Suprapubic skin (tissue), 4 donors: ENCODE measurements at places on chromosomes 7 and 10. TPM values are rescaled to one million over a fixed set of nuclear protein-coding genes. Genes with fewer than 3 reads are reported as not detected.

LBX1 gene
- not detected for total RNA-seq

DNA sequence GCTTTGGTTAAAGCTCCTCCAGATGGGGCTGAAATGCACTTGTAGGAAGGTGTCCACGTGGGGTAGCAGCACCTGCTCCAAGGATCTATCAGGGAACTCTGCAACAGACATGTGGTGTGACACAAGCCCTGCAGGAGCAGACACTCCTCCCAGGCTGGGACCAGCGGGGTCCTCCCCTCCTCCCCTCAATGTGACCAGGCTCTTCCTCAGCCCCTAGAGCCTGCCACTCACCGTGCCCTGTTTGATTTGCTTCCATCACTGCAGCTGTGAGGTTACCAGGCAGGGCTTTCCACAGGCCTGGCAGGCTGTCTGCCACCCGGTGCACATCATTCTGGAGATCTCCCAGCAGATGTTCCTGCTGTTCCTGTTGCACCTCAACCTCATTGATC lies 13.4 kb downstream of the MMRN2 start:
- no peaks in the 10 kb centered on the region for H3K27me3 ChIP-seq
- H3K36me3 ChIP-seq = peaks cover 8% of the 10 kb centered on the region
- H3K4me1 ChIP-seq = peaks cover 28% of the 10 kb centered on the region
- DNase-seq = no peak
- no peak overlapping the region for H3K4me3 ChIP-seq
- H3K27ac ChIP-seq = no peak overlapping the region

DNA sequence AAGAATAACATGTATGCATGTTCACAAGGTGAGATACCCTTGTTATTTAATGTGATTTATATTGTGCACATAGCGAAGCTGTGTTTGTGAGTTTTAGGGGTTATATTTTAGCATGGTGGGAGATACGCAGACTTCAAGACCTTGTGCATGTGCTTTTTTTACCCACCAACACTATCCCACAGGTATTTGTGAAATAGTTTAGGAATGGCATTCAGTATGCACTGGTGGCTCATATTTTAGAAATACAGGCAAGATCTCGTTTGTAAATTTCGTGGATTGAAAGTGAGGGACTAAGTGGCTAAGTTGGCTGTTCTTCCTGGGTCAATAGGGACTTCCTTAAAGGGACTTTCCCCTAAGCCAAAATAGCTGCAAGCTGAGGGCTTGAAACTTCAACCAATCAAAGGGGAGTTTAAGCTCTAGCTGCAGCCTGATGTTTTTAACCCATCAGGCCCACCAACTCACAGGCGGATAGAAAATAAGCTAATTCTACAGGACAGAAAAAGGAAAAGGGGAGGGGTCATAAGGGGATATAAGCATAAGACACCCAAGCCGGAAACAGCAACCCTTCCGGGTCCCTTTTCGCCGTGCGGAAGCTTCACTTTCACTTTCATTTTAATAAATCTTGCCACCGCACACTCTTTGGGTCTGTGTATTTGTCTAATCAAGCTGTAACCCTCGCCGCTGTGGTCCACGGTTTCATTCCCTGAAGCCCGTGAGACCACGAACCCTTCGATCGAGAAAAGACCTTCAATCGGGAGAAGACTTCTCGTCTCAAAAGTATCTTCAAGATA lies 291.0 kb downstream of the GPR158 start:
- H3K27me3 ChIP-seq = no peaks in the 10 kb centered on the region
- H3K36me3 ChIP-seq = no peaks in the 10 kb centered on the region

MTURN gene
- 58.9 TPM for total RNA-seq

GRCh38 chr10:113132591-113133121 lies 182.6 kb downstream of the TCF7L2 start:
- H3K4me3 ChIP-seq = peak overlapping the region; percentile 44
- no peak for DNase-seq
- H3K36me3 ChIP-seq = no peaks in the 10 kb centered on the region
- H3K27me3 ChIP-seq = no peaks in the 10 kb centered on the region
- H3K27ac ChIP-seq = peak overlapping the region; percentile 57
- H3K4me1 ChIP-seq = peaks cover 6% of the 10 kb centered on the region

- H3K36me3 ChIP-seq = no peaks in the 10 kb centered on the region
- no peak overlapping the region for H3K27ac ChIP-seq
- peaks cover 10% of the 10 kb centered on the region for H3K4me1 ChIP-seq
- no peak overlapping the region for H3K4me3 ChIP-seq
Measured at GRCh38 chr7:99073839-99074446, 70.0 kb downstream of the SMURF1 start.

C10orf62 gene
- not detected for total RNA-seq

GRCh38 chr7:16891338-16891737 lies 9.6 kb upstream of the AGR3 start:
- H3K36me3 ChIP-seq = no peaks in the 10 kb centered on the region
- H3K27ac ChIP-seq = no peak overlapping the region
- DNase-seq = no peak
- no peaks in the 10 kb centered on the region for H3K4me1 ChIP-seq
- no peak overlapping the region for H3K4me3 ChIP-seq

GRCh38 chr10:75663947-75664664 lies 232.7 kb downstream of the LRMDA start:
- peaks cover 15% of the 10 kb centered on the region for H3K4me1 ChIP-seq
- H3K27ac ChIP-seq = peak overlapping the region; percentile 7
- no peaks in the 10 kb centered on the region for H3K36me3 ChIP-seq
- DNase-seq = no peak
- H3K4me3 ChIP-seq = no peak overlapping the region

DNA sequence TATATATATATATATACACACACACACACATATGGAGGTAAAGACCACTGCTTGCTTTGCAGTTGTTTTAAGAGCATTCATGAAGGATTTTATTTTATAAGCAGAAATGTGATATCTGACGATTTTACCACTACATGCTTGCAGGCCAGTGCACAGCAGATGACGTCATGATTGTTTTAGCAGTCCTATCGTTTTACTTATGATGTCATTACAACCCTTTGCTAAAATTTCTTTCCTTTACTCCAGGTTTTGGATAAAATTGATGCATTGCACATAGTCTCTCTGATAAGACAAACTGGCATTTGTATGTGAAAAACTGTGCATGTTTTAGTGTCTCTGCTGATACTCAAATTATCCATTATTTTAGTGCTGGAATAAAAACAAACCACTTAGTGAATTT lies 9.2 kb downstream of the EGFR start:
- no peak overlapping the region for H3K4me3 ChIP-seq
- no peaks in the 10 kb centered on the region for H3K36me3 ChIP-seq
- no peak for DNase-seq
- no peak overlapping the region for H3K27ac ChIP-seq
- peaks cover 85% of the 10 kb centered on the region for H3K4me1 ChIP-seq

GRCh38 chr7:45651540-45651939 lies 77.4 kb downstream of the ADCY1 start:
- H3K27me3 ChIP-seq = no peaks in the 10 kb centered on the region
- H3K27ac ChIP-seq = no peak overlapping the region
- H3K4me1 ChIP-seq = no peaks in the 10 kb centered on the region
- no peak for DNase-seq

GRCh38 chr7:138154661-138155060 lies 78.4 kb downstream of the AKR1D1 start:
- no peaks in the 10 kb centered on the region for H3K36me3 ChIP-seq
- no peak overlapping the region for H3K4me3 ChIP-seq
- H3K4me1 ChIP-seq = no peaks in the 10 kb centered on the region
- no peaks in the 10 kb centered on the region for H3K27me3 ChIP-seq
- no peak for DNase-seq
- no peak overlapping the region for H3K27ac ChIP-seq

GRCh38 chr10:58836991-58837575 lies 324.4 kb downstream of the BICC1 start:
- H3K27ac ChIP-seq = no peak overlapping the region
- H3K27me3 ChIP-seq = no peaks in the 10 kb centered on the region
- H3K4me1 ChIP-seq = peaks cover 4% of the 10 kb centered on the region

DNA sequence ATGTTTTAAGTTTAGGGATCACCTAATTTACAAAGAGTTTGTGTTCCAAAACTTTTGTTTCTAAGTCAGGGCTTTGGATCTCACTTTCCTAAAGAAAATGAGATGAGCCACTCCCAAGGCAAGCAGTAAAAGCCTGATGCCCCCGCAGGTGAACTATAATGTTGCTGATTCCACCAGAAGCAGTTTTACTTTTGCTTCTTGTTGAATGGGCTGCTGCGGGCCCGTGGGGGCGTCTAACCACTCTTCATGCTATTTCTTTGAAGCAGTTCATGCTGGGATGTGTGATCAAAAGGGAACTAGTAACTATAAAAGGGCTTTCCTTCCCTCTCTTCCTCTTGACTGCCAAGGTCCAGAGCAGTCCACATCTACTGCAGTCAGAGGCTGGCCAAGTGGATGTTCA lies 118.7 kb upstream of the NEBL start:
- no peak overlapping the region for H3K4me3 ChIP-seq
- no peak for DNase-seq
- H3K36me3 ChIP-seq = no peaks in the 10 kb centered on the region
- H3K4me1 ChIP-seq = no peaks in the 10 kb centered on the region
- H3K27me3 ChIP-seq = no peaks in the 10 kb centered on the region

GRCh38 chr10:91200314-91201212 lies 19.9 kb upstream of the PCGF5 start:
- H3K27ac ChIP-seq = no peak overlapping the region
- no peaks in the 10 kb centered on the region for H3K36me3 ChIP-seq
- no peak for DNase-seq
- peaks cover 7% of the 10 kb centered on the region for H3K4me1 ChIP-seq

MUC12 gene
- total RNA-seq = not detected

DNA sequence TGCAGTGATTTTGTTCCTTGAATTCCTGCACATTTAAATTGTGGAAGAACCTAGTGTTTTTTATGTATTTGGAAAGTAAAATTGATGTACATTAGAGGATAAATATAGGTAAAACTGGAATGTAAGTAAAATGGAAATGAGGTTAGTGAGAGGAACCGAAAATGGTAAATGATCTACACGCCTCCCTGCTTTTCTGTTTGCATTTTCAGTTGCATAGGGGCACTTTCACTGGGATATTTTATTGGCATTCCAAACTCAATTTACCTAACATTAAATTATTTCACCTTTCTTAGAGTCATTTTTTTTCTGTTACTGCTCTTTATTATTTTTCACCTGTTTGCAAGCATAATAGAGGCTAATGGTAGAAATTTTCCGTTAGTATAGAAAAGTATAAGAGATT lies 8.0 kb downstream of the CDK13 start:
- H3K4me1 ChIP-seq = peaks cover 39% of the 10 kb centered on the region
- H3K27ac ChIP-seq = no peak overlapping the region
- no peak for DNase-seq
- no peak overlapping the region for H3K4me3 ChIP-seq
- peaks cover 4% of the 10 kb centered on the region for H3K36me3 ChIP-seq

DNA sequence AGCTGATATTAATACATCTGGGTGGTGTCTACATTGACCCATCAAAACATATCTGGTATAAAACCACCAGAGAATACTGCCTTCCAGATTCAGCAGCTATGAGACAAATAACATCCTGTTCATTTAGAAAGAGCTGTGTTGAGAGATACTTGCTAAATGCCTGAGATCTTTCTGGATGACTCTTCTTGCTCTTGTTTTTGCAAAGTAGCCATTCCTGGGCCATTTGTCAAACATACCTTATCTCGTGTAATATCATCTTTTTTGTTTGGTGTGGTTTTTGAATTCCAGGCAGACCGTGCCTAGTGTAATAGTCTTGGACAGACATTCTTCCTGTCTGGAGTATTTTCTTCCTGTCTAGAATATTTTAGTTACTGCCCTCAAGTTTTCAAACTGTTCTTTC lies 74.7 kb upstream of the PRR15 start:
- H3K4me1 ChIP-seq = no peaks in the 10 kb centered on the region
- H3K27me3 ChIP-seq = no peaks in the 10 kb centered on the region
- no peak overlapping the region for H3K4me3 ChIP-seq
- H3K27ac ChIP-seq = no peak overlapping the region

NEURL1 gene
- total RNA-seq = 0.18 TPM

GRCh38 chr10:80464557-80465450 lies 10.7 kb downstream of the TSPAN14 start:
- peak overlapping the region; percentile 88 for H3K27ac ChIP-seq
- DNase-seq = no peak
- no peaks in the 10 kb centered on the region for H3K27me3 ChIP-seq
- peak overlapping the region; percentile 36 for H3K4me3 ChIP-seq

DNA sequence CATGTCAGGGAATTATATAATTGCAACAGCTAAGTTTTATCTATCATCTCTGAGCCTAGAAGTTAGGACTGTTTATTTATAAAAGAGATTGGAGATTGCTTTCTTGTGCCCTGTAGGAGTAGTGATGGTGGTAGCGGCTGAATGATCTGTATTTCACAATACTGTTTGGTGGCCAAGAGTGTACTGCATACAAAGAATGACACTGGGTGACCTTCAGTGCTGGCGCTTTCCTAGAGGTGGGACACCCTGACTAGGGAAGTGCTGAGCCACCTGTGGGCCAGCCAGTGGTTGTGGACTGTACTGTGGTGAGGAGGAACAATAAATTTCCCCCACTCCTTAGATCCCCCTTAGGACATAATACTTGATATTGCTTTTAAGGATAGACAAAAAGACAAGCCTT lies 53.0 kb downstream of the COPG2 start:
- no peaks in the 10 kb centered on the region for H3K4me1 ChIP-seq
- no peak overlapping the region for H3K4me3 ChIP-seq
- H3K27me3 ChIP-seq = no peaks in the 10 kb centered on the region
- H3K27ac ChIP-seq = no peak overlapping the region
- no peak for DNase-seq

- no peaks in the 10 kb centered on the region for H3K27me3 ChIP-seq
- H3K36me3 ChIP-seq = no peaks in the 10 kb centered on the region
- peak overlapping the region; percentile 87 for H3K27ac ChIP-seq
Measured at GRCh38 chr7:114924038-114924712, 2.3 kb downstream of the MDFIC start.

ATG9B gene
- total RNA-seq = 180 TPM

GRCh38 chr10:102540023-102540422 lies 36.3 kb downstream of the SUFU start:
- no peak overlapping the region for H3K4me3 ChIP-seq
- DNase-seq = no peak
- no peaks in the 10 kb centered on the region for H3K4me1 ChIP-seq
- no peak overlapping the region for H3K27ac ChIP-seq
- H3K27me3 ChIP-seq = no peaks in the 10 kb centered on the region

DNA sequence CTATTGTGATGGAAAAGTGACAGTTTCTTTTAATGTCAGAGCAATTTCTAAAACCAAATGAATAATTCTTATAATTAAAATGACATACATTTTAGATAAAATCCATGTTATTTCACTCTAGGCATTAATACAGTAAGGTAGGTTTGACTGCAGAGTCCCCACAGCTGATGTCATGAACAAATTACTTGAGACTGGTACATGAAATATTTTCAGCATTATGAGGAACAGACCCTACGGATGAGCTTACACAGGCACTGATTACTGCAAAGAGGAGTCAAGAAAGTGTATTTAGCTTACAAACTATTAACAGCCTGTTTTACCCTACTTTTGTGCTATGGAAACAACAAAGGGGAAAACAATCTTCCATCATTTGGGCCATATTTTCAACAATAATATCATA lies 8.9 kb downstream of the COL1A2 start:
- H3K27me3 ChIP-seq = no peaks in the 10 kb centered on the region
- H3K27ac ChIP-seq = no peak overlapping the region
- peaks cover 3% of the 10 kb centered on the region for H3K36me3 ChIP-seq
- DNase-seq = no peak
- no peak overlapping the region for H3K4me3 ChIP-seq
- peaks cover 17% of the 10 kb centered on the region for H3K4me1 ChIP-seq

CFAP58 gene
- 0.13 TPM for total RNA-seq

HABP2 gene
- total RNA-seq = not detected

PSD gene
- total RNA-seq = 4.8 TPM

- DNase-seq = no peak
- H3K36me3 ChIP-seq = no peaks in the 10 kb centered on the region
- H3K27me3 ChIP-seq = peaks cover 55% of the 10 kb centered on the region
- no peak overlapping the region for H3K27ac ChIP-seq
- H3K4me1 ChIP-seq = peaks cover 7% of the 10 kb centered on the region
- no peak overlapping the region for H3K4me3 ChIP-seq
Measured at GRCh38 chr10:132179551-132180392, 7.0 kb upstream of the DPYSL4 start.

ZNF485 gene
- total RNA-seq = 1.8 TPM

CNTNAP2 gene
- 0.89 TPM for total RNA-seq
